ELR (cell line): ENCODE measurements at places on chromosomes 5 and 9.

- DNase-seq: no peak
Measured at GRCh38 chr5:178388386-178389025, 155.9 kb upstream of the PHYKPL start.

DNA sequence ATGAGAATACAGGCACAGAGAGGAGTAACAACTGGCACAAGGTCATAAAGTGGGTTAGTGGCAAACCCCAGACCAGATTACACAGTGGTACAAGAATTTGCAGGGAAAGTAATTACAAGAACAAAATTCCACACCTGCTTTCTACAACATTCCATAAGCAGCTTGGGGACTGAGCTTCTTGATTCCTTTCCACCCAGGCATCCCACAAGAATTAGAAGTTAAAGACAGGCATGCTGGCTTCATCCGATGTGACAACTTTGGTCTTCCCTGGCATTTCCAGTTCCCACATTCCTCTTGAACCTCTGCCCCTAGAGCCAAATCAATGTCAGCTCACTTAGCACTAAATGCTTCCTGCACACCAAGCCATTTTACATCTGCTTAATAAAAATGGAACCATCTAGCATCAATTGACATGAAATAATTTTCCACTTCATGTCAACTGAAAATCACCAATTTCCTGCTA is 435.8 kb upstream of the PAPPA start:
- DNase-seq: peak; percentile 20

- peak; percentile 15 for DNase-seq
Measured at GRCh38 chr9:105554042-105554441, 3.9 kb upstream of the FKTN start.

DNA sequence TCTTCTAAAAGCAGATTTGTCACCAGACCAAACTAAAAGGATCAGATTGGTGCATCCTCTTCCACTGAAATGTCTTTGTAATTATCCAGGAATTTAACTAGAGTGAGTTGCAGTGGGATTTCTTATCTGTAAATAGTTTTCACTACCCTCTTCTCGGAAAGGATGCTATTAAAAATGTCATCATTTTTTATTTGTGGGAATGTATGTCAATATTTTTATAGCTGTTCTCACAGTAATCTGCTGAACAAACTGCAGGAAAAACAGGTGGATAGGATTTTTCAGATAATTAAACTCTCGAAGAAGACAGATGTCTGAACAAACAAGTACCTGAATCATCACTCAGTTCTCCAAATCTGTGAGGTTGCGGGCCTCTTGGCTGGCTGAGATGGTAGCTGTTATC is 62.7 kb downstream of the RAB14 start:
- DNase-seq: no peak

GRCh38 chr5:179731791-179732411 is 721 bp upstream of the MAML1 start:
- peak; percentile 88 for DNase-seq

- no peak for DNase-seq
Measured at GRCh38 chr5:3825531-3826451, 230.2 kb downstream of the IRX1 start.

DNA sequence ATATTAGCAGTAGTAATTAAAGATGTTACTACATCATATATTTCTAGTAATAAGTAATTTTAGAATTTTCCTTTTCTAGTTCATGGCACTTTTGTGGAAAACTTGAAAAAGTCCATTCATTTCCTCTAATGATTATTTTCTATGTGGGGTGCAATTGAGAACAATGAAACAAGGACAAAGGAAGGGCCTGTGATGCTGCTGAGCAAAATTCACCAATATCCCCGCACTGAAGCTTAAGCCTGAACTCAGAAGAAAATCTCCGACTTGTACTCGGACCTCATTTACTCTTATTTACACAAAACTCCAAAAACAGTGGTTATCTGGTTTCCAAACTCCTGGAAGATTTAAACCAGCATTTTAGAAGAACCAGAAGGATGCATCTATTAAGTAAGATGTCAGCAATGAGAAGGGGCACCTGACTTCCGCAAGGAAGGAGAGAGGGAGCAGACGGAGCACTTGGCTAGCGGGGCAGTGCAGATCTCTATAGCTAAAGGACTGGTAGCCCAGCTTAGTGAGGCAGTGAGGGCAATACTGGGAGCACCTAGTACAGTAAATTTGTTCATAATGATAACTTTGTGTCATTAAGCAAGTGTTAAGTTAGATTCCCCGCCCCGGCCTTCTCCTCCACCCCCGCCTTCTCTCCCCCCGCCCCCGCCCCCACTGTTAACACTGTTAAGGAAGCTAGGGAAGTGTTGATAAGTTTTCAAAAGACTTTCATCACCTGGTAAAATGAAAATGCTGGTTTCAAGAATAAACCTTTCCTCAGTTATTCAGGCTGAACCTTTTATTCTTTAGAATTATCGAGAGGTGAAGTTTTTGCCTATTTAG is 123.3 kb downstream of the ZSWIM6 start:
- DNase-seq: no peak

GRCh38 chr5:157915638-157916037 is 56.7 kb upstream of the CLINT1 start:
- no peak for DNase-seq

GRCh38 chr5:4983701-4984100 is 156.4 kb upstream of the ADAMTS16 start:
- no peak for DNase-seq

DNA sequence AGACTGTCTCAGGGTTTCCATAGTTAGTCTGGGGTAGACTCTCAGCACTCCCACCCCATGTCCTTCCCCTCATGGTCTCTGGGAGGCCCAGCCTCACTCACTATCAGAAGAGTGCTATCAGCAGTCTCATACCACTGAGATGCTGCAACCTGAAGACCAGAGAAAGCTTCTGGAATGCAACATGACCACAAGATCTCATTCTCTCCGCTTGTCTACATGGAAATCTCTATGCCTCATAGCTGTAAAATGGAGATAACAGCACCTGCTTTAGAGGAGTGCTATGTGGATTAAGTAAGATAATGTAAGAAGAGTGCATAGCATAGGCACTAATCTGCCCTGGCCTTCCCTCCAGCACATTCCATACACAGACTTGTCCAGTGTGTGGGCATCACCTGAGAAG is 47.0 kb upstream of the ZNF169 start:
- peak; percentile 9 for DNase-seq

GRCh38 chr9:78900500-78900899 is 603.6 kb downstream of the PSAT1 start:
- peak; percentile 9 for DNase-seq

GRCh38 chr5:10885026-10885425 is 124.0 kb upstream of the DAP start:
- DNase-seq: peak; percentile 96

GRCh38 chr5:161258438-161258837 is 288.1 kb downstream of the GABRB2 start:
- no peak for DNase-seq

DNA sequence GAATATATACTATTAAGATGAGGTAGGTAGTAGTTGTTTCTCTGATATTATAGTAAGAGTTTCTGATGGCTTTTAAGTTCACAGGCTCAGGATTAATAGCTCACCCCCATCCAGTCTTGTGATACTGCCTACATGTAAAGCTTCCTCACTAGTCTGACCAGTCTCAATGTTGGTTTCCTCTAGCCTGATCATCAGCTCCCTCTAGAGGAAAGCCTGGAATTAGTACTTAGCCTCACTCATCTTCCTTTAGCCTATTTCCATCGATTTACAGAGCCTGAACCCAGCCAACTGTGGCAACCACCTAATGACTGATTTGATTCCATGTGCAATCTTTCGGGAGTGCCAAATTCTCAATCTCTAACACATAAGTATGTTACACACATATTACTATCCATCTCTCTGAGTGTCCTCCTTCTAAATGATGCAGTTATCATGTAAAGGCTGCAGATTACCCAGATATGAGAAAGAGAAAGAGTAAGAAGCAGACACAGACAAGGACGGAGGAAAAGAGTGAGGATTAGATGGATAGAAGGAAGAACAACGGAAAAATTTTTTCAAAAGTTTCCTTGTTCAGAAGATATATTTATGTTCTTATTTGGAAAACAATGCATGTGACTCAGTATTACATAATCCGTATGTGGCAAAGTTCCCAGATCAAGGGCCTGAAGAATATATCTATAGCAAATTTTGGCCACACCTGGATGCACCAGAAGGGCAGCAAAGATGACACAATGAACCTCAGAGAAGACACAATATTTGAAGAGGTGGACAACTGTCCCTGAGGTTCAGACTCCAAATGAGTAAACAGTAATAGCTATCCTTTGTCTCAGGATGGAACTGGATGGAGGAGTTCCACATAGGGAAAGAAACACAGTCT is 333.7 kb downstream of the ELAVL2 start:
- DNase-seq: peak; percentile 22

- no peak for DNase-seq
Measured at GRCh38 chr5:153903321-153903720, 135.4 kb downstream of the FAM114A2 start.

DNA sequence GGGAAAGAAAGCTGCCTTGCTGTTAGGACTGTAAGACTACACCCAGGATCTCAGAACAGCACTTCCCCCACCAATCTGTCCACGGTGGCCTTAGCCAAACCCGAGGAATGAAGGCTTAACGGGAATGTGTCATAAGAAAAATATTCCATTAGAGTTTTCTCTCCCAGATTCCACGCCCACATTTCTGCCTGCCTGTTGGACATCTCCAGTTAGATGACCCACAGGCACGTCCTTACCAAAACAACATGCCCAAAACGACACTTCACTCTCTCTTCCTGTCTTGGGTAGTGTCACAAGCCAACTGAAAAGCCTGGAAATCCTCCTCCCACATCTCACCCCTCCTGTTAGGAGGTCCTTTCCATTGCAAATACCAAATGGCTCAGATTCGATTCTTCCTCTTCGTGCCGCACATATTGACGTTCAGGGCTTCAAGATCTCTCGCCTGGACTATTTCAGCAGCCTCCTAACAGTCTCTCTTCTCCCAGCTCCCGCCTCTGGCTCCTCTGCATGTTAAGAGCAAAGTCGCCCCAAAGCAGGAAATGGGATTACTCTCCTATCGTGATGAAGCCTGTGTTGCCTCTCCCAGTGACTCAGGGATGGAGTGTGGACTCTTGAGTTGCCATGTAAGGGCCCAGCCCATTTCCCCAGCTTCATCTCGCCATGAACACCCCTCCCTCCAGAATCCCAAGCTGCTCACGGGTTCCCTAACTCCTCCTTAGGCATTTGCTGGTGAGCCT is 159.3 kb downstream of the NR3C1 start:
- peak; percentile 99 for DNase-seq

DNA sequence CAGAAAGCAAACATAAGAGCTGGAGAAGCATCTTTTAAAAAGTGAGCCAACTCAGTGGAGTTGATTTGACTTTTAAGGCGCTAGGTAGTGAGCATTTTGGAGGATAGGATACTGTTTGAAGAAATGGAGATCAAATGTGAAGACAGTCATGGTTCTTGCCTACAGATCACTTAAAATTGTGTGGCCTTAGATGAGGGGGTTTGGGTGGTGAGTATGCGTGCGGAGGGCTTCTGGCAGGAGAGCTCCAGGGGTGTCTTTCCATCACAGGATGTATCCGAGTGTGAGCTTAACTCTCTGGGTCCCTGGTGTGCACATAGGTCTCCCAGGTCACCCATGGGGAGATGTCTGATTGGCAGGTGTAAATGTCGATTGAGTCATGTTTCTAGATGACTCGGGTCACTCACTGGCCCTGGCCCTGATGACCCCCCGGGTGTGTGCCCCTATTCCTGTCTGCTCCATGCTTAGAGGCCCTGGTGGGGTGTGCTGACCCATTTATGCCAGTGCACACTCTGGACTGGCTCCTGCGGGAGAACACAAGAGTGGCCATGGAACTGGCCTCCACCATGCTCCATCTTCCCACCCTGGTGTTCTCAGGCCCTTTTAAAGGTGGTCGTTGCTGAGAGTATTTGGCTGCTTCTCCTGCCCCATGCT is 274.4 kb downstream of the FSTL4 start:
- no peak for DNase-seq

GRCh38 chr5:110354311-110354710 is 372.2 kb downstream of the TMEM232 start:
- no peak for DNase-seq

GRCh38 chr9:137049544-137050449 is 3.8 kb upstream of the NPDC1 start:
- peak; percentile 63 for DNase-seq

DNA sequence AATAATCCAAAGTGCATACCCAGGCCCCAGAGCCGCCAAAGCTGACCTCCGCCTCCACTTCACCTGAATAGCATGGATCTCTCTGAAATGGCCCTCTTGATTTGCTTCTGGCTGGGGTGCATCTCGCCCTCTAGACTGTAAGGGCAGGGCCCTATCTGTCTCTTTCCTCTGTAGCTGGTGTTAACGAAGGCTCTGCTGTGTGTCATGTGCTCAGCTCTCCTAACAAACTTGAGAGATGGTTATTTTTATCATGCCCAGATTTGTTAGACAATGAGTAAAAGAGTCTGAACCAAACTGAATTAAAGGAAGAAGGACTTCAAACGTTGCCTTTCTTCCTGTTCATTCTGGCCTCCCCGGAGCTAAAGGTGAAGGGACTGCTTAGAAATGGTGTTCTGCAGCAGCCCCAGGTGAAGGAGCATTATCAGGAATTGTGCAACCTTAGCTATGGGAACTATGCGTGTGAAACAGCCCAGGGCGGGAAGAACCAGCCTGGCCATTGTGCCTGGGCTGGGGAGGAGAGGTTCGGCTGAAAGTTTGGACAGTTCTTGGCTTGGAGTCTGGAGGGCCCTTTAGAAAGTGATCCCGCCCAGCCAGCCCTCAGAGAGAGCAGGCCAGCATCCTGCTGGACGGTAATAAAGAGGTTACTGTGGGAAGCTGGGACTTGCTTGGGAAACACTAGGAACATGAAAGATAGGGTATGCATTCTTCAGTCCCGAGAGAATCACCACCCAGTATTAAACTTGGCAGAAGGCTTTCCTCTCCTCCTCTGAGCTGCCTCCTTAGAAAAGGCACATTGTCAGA is 73.5 kb downstream of the WWC1 start:
- DNase-seq: peak; percentile 57

DNA sequence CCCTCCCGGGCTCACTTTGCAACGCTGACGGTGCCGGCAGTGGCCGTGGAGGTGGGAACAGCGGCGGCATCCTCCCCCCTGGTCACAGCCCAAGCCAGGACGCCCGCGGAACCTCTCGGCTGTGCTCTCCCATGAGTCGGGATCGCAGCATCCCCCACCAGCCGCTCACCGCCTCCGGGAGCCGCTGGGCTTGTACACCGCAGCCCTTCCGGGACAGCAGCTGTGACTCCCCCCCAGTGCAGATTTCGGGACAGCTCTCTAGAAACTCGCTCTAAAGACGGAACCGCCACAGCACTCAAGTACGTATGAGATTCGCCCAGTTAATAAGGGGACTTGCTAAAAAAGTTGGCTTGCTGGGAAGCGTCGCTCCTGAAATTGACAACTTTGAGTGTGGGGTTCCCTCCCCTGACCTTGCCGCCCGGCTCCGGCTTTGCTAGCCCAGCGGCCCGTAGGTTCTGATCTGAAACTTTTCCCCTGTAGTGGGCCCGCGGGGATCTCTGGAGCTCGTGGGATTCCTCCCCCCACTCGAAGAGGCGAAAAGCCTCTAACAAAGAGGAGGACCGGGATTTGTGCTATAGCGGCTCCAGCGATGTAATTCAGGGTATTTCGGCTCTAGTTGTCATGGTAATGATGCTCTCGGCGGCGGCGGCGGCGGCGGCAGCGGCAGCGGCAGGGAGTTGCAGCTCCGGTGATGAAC is 572 bp downstream of the NR4A3 start:
- peak; percentile 64 for DNase-seq

- DNase-seq: no peak
Measured at GRCh38 chr5:119028575-119028974, 40.2 kb upstream of the DTWD2 start.
